ENCODE measurements at places on chromosomes 13 and 19.

GRCh38 chr13:31639443-31640163 lies 99.7 kb upstream of the RXFP2 start:
- no peak for DNase-seq

DNA sequence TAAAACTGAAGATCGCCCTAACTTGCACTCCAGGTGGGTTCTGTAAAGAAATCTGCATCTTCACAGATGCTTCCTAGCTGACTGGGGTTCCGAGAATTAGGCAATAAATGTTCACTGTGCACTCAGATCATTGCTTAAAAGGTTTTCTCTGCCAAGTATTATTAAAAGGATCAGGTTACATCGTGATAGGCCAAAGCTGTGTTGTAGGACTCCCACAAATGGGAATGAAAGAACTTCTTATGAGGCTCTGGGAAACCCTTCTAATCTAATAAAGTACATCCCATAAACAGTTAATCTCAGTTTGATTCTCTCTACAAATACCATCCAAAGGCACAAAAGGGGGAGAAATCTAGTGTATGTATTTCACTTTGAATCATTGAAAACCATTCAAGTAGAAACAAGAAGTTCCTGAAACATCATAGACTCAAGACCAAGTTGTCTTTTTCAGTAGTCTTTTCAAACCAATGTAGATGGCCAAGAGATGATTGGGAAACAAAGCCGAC lies 7.1 kb upstream of the POU4F1 start:
- no peak for DNase-seq

DNA sequence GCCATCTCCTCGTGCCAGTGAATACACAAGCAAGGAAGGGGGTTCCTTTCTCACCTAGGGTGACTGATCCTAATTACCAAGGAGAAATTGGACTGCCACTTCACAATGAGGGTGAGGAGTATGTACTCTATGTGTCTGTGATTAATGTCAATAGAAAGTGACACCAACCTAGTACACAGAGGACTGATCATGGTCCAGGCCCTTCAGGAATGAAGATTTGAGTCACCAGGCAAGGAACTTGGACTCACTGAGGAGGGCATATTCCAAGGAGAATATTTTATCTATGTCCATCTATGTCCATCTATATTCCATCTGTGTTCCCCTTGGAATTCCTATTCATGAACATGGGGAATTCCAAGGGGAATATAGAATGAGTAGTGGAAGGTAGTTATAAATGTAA lies 9.2 kb upstream of the ALOX5AP start:
- DNase-seq: no peak

- no peak for DNase-seq
Measured at GRCh38 chr13:40024204-40024966, 368.9 kb downstream of the COG6 start.

- DNase-seq: no peak
Measured at GRCh38 chr13:24097667-24098066, 62.9 kb upstream of the SPATA13 start.

All from mesenteric fat pad (tissue), 1 donor.